ENCODE measurements at places on chromosomes 11 and 22.
A peak's percentile ranks its signal among the peaks of the same experiment; 100 is the strongest.

- no peak for DNase-seq
Measured at GRCh38 chr11:32266601-32267000, 168.7 kb downstream of the WT1 start.

DNA sequence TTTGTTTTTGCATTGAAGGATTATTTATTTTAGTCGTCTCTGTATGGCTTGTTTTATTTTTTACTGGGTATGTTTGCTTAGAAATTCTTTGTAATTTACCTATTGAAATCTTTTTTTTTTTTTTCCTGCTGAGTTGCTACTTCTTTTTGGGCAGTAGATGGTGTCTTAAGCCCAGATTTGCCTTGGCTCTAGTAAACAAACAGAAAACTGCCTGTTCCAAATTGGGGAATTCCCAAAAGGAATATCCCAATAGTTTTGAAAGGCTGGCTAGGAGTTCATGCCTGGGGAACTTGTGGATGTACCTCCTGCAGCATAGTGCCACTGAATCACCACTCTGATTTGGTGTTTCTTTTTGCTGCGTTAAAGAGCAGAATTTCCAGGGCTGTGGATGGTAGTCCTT lies 17.7 kb downstream of the PAMR1 start:
- DNase-seq: peak; percentile 29

GRCh38 chr11:62141111-62142042 lies 17.6 kb downstream of the INCENP start:
- DNase-seq: no peak

DNA sequence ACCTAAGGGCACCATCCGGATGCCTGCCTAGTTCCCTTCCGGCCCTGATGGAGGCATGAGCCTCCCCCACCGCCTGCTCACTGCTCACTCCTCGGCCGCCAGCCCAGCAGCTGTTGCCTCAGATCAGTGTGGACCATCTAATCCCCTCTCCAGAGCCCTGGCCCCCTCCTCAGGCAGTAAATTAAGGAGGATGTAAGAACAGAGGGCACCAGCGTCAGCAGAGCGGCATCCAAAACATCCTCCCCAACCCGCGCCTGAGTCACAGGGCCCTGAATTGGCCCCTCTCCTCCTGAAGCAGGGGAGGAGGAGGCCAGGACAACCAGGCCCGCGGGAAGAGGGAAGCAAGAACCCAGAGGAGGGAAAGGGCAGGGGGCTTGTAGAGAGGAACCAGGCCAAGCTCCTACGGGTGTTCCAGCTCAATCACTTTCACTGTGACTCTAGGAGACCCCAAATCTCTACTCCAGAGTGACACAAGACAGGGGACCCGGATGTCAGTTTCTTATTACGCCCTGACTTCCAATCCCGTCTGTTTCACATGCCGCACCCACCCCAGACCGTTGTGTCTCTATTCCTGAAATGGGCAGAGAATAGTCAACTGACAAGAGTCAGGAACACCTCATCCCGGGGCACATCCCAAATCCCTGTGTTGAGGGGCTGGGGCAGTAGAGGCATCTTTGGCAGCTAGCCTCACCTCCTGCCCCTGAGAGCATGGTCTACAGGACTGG lies 31.3 kb upstream of the MYOD1 start:
- DNase-seq: no peak

DNA sequence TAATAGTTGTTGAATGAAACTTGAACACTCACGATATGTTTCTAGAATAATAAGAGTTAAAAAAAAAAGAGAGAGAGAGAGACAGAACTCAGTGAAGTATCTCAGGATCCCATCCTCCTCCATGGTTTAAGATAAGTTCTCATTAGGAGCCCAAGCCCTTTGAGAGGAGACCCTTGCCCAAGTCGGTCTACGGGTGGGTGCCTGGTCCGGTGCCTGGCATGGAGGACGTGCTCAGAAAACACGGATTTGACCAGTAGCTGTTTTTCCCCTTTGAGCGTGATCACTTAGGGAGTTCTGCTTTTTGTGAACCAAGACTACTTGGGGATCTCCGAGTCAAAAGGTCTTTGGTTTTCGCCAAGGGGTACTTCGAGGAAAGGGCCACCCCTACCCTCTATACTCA lies 40.6 kb downstream of the CACNG2 start:
- DNase-seq: no peak

GRCh38 chr22:19218541-19219233 lies 40.2 kb upstream of the SLC25A1 start:
- DNase-seq: no peak

DNA sequence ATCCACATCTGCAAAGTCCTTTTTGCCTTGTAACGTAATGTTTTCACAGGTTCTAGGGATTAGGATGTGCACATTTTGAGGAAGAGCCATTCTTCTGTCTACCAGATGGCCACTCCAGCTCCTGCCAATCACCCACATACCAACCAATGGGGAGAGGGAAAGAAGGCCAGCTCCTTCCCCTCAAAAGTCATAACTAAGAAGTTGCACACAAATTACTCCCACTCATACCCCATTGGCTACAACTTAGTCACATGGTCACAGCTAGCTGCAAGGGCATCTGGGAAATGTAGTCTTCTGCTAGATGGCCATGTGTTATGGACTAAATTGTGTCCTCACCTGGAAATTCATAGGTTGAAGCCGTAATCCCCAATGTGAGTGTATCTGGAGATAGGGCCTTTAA lies 15.4 kb upstream of the MYOD1 start:
- DNase-seq: peak; percentile 44

DNA sequence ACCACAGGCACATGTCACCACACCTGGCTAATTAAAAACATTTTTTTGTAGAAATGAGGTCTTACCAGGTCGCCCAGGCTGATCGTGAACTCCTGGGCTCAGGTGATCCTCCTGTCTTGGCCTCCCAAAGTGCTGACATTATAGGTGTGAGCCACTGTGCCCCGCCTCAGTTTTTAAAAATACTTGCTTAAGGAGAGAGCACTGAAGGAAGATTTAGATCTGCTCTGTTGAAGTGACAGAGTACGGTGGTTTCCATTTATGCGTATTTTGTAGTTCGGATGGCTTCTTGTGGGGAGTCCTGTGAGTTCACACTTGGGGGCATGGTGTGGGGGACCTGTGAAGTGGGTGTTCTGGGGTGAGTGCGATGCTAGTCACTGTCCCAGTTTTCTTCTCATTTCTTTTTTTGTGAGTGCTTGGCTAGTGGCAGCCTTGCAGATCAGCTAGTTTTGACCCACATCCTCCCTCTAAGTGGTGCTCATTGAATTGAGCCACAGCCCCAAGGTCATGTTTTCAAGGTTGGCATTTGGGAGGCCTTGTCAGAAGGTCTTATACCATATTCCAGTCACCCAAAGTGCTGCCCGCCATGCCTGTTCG lies 31.5 kb downstream of the PTPRJ start:
- no peak for DNase-seq

DNA sequence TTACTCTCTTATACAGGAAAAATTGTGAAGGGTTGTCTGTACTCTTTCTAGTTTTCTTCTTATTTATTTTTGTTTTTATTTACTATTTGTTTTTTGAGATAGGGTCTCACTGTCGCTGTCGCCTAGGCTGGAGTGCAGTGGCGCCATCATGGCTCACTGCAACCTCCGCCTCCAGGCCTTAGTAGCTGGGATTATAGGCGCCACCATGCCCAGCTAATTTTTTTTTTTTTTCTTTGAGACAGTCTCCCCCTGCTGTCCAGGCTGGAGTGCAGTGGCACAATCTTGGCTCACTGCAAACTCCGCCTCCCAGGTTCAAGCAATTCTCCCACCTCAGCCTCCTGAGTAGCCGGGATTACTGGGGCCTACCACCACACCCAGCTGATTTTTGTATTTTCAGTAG lies 18.4 kb downstream of the CUL5 start:
- no peak for DNase-seq

GRCh38 chr22:44971651-44972362 lies 38.0 kb downstream of the PHF21B start:
- DNase-seq: no peak

GRCh38 chr11:22343032-22343324 lies 4.8 kb downstream of the SLC17A6 start:
- no peak for DNase-seq

DNA sequence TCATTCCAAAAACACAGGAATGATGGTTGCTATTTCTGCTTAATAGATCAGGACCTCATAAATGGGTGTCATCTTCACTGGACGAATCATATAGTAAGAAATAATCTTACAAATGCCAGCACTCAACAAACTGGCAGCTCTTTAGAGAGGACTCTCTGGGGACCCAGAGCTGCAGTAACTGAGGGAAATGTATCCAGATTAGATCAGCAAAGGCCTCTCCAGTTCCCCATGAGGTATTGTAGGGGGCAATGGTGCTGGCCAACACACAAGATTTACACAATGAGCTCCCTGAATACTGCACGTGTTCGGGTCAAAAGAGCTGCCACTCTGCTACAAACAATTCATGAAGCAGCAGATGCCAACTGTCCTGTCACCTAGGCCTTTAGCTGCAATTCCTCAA lies 110.2 kb downstream of the RBFOX2 start:
- DNase-seq: no peak

- no peak for DNase-seq
Measured at GRCh38 chr11:77142091-77142975, 14.3 kb downstream of the MYO7A start.

GRCh38 chr11:34339149-34340064 lies 18.4 kb downstream of the ABTB2 start:
- DNase-seq: no peak

DNA sequence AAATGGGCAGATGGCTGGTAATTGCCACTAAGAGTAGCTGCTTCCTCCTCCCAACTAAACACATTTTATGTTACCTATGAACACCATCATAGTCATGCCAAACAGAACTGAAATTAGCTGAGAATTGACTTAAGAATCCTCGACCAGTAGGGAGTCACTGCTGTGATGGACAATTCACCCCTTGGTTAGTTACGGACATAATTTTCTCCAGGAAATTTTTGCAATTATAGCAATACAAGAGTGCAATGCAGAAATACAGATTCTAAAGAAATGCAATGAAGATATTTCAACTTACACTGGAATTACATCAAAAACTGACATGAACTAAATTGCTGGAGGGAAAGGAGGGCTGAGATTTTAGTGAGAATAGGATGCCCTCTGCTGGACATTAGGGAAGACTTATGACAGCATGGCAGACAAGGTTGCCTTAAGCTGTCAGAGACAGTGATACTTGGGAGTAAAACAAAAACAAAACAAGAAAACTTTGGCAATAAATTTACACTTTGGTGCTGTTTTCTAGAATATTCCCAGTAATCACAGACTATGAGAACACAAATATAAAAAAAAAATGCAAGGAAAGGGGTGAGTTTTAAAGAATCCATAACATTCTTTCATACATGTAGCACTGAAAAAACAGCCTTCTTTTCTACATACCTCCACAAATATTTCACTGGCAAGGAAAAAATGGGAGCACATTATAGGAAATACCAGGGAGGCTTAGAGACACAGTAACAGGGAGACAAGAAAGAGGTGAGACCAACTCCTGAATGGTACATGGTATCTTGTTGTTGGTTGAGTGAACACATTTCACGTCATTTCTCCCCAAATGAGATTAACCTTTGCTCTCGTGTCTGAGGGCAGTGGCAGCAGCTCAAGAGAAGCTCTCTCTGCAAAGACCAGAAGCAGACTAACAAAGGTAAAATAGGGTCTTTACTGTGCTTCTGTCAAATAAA lies 11.2 kb upstream of the PPP2R1B start:
- DNase-seq: peak; percentile 93

- no peak for DNase-seq
Measured at GRCh38 chr11:15223318-15223717, 108.6 kb downstream of the INSC start.

All from choroid plexus epithelial cell (primary cell).